RWPE2 (cell line): ENCODE measurements at places on chromosomes 4 and X.

GRCh38 chr4:43379016-43379415 lies 486.5 kb downstream of the GRXCR1 start:
- no peak for DNase-seq

DNA sequence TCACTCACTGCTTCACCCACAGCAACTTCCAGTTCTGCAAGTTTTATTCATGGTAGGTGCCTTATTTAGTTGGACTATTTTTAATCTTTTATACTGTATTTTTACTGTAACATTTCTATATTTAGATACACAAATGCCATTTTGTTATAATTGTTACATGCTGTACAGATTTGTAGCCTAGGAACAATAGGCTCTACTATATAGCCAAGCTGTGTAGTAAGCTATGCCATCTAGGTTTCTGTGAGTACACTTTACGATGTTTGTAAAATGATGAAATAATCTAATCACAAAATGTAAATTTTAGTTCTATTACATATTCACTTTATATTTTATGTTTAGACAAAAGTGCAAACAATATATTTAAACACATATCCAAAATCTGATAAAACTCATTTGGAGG lies 1187.8 kb downstream of the TECRL start:
- DNase-seq: no peak

- no peak for DNase-seq
Measured at GRCh38 chrX:13825178-13825762, 8.4 kb upstream of the GPM6B start.

GRCh38 chrX:136879001-136879687 lies 1.4 kb downstream of the RBMX start:
- no peak for DNase-seq

DNA sequence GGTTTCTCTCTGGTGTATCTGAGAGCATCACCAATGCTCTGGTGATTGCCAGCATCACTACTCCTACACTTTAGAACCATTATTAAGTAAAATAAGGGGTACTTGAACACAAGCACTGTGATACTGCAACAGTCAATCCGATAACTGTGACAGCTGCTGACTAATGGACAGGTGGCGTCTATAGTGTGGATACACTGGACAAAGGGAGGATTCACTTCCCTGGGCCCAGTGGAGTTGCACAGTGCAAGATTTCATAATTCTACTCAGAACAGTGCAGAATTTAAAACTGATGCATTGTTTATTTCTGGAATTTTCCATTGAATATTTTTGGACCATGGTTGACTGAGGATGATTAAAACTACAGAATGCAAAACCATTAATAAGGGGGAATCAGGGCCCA lies 97.8 kb downstream of the SHROOM3 start:
- DNase-seq: no peak

DNA sequence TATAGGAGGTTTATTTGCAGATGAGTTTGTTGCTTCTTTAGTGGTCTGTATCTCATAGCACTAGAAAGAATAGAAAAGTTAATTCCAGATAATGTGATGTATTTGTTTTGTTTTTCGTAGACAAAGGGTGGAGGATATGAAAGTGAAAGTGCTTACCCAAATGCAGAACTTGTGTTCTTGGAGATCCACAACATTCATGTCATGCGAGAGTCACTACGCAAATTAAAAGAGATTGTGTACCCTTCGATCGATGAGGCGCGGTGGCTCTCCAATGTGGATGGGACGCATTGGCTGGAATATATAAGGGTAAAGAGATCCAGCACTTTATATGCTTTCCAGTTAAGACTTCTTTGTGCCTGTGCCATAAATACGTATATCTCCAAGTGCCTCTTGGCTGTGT lies 43.3 kb downstream of the MTMR1 start:
- no peak for DNase-seq

GRCh38 chrX:16240231-16240905 lies 73.1 kb downstream of the MAGEB17 start:
- no peak for DNase-seq

GRCh38 chr4:52052475-52052780 lies 1.3 kb downstream of the SPATA18 start:
- DNase-seq: no peak

GRCh38 chrX:155819966-155820491 lies 61.1 kb upstream of the VAMP7 start:
- no peak for DNase-seq

DNA sequence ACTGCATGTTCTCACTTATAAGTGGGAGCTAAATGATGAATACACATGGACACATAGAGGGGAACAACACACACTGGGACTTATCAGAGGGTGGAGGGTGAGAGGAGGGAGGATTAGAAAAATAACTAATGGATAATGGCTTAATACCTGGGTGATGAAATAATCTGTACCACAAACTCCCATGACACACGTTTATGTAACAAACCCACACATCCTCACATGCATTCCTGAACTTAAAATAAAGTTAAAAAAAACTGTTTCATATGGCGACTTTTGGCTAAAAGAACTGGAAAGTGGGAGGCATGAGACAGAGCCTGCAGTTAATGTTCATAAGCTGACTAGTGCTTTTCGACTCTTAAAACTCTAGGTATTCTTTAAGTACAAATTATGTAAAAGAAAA lies 98.9 kb upstream of the NPFFR2 start:
- no peak for DNase-seq
